ENCODE measurements at places on chromosomes 7 and 10.

GRCh38 chr7:132551439-132551838, 24.8 kb downstream of the PLXNA4 start:
- DNase-seq: no peak

GRCh38 chr7:74029991-74030415, 2.0 kb downstream of the ELN start:
- DNase-seq: no peak

GRCh38 chr10:17428351-17429097, 25.9 kb downstream of the ST8SIA6 start:
- DNase-seq: no peak

DNA sequence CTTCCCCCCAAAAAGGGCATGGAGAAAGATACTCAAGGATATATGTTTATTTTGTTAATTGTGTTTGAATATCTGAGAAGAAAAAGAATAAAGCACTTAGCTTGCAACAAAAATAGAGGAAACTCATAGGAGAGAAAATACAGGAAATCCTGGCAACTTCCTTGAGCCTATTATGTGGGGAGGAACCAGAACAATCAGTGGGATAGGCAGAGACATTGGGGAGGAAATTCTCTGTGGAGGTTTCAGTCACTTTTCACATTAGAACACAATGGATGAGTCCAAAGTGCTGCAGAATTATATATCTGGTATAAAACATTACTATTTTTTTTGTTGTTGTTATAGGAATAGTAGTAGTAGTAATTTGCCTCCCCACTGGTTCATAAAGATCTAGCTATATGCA, 240.1 kb downstream of the THSD7A start:
- DNase-seq: no peak

DNA sequence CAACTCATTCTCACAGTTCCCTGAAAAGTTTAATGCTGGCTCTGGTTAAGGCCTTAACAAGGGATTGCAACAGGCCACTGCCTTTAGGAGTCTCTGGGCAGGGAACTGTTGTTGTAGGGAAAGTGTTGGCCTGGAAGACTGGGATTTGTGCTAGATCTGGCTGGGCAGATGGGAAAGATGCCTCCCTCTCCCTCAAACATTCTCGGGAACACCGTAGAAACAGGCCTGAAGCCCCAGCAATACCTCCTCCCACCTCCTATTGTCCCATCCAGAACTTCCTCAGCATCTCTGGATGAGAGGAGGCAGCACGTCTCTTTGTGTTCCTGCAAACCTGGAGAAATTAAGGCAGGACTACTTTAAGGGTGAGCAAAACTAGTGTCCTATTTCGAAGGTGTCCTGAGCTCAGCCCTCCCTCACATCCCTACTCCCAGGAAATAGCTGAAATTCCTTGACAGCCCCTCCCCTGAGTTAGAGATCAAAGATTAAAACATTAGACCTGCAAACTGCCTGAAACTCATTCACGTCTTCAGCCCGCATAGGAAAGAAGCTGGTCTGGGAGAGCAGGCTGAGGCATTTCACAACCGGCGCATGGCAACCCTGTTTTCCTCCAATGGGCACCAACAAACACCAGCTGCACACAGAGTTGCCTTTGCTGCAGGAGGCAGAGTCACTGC, 10.9 kb upstream of the MAP3K8 start:
- DNase-seq: no peak

GRCh38 chr7:75892634-75893272, 13.9 kb downstream of the RHBDD2 start:
- no peak for DNase-seq

DNA sequence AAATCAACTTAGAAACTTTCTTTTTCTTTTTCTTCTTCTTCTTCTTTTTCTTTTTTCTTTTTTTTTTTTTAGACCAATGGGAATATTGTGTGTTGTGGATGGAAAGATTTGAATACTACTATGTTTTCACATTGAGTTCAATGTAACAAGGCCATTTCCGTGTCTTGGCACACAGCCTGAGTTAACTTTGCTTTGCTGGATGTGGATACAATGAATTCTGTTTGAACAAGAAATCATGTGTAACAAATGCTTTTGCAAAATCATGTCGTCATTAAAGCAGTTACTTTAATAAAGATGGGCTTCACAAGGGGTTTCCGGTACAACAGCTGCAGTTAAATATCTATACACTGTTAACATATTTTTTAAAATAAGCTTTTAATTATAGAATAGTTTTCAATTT, 13.5 kb upstream of the ENTPD1 start:
- DNase-seq: no peak

DNA sequence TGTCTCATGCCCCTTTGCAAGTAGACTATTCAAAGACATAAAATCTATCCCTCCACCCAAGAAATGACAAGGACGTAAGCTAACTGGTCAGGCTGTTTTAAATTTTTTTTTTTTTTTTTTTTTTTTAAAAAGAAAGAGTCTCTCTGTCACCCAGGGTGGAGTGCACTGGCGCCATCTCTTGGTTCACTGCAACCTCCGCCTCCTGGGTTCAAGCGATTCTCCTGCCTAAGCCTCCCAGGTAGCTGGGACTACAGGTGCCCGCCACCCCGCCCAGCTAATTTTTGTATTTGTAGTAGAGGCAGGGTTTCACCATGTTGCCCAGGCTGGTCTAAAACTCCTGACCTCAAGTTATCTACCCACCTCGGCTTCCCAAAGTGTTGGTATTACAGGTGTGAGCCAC, 11.2 kb downstream of the TRA2A start:
- no peak for DNase-seq

GRCh38 chr7:75938921-75939320, 24.0 kb downstream of the POR start:
- no peak for DNase-seq

DNA sequence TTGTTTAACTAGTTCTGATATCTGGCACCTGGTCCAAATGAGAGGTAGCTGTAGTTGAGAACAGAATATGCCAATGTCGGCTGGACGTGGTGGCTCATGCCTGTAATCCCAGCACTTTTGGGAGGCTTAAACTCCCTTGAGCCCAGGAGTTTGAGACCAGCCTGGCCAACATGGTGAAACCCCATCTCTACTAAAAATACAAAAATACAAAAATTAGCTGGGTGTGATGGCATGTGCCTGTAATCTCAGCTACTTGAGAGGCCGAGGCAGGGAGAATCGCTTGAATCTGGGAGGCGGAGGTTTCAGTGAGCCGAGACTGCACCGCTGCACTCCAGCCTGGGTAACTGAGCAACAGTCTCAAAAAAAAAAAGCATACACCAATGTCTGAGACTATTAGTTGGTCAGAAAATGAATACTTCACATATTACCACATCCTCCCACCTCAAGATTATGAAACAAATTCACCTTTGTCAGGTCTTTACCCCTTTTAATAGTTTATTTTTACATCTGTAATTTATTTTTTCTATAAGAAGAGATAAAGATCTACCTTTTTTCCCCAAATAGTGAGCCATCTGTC, 38.8 kb downstream of the EPC1 start:
- no peak for DNase-seq

GRCh38 chr10:116972131-116972530, 32.9 kb downstream of the SHTN1 start:
- no peak for DNase-seq

DNA sequence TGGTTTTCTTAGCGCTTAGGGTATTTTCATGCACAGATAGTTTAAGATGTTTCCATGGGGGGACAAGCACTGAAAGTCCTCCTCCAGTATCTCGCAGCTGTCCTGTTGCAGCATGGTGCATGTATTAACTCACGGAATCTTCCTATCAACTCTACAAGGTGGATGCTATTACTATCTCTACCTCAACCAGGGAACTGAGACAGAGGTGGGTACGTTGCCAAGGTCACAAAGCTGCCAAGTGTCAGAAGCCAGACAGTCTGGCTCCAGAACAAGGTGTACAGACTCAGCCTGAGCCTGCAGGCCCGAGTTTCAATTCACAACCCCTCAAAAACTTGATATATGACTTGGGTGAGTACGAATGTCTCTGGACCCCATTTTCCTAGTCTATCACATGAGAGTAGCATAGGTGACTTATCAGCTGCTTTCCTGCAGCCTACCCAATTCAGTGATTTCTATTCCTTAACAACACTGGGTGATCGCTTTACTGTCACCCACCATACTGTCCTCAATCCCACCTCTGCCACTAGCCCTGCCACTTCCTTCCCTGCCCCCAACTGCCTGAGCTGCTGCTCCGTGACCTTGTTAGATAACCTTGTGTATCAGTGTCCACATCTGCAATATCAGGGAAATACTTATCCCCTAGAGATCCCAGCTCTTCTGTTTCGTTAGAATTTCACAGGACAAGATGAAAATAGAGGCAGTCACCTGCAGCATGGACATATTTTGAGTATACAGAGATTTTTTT, 92.1 kb downstream of the ABCC2 start:
- no peak for DNase-seq

DNA sequence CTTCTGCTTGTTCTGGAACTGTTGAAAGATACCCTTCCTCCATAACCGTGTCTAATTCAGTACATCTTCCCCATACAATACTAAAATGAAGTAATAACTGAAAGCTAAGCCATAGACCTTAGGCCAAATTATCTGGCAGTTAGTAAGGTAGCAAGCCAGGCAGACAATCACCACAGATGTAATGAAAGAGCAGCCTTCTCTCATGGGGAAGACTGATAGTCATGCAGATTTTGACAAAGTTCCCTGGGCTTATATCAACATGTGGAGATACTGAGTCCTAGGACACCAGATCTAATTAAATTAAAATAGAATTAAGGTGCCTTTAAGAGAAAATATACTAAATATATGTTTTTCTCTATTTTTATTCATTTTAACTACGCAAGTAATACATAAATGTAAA, 61.5 kb downstream of the PON1 start:
- DNase-seq: no peak

DNA sequence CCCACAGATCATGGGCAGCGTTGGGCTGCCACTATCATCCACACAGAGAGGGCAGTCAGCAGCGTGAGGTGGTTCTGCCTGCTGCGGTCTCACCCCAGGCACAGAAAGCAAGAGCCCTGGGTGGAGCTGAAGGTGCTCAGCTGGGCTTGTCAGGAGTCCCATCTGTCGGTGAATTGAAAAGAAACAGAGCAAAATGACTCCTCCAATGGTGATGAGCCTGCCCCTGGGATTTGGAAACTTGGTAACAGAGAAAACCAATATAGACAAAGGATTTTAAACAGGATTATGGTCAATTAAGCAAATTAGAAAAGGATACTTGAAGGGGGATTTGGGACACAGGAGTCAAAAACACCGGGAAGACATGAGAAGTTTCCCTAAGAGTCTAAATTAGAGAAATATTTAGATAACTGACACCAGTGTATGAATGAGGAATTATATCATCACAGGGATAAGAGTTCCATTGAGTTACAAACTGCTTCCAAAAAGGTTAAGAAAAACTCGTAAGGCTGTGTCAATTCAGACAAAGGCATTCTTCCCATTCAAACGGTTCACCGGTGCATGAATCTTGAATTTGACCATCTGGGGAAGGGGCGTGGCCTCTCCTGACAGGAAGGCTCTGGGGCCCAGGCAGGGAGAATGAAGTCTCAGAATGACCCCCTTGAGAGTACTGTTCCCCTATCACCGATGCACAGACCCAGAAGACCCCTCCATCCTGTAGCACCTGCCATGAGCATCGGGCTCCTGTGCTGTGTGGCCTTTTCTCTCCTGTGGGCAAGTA, 70.0 kb upstream of the PRSS58 start:
- DNase-seq: no peak

- no peak for DNase-seq
Observed at GRCh38 chr7:154795437-154795836, 207.5 kb downstream of the PAXIP1 start.
